ENCODE measurements at places on chromosomes 4 and X.

DNA sequence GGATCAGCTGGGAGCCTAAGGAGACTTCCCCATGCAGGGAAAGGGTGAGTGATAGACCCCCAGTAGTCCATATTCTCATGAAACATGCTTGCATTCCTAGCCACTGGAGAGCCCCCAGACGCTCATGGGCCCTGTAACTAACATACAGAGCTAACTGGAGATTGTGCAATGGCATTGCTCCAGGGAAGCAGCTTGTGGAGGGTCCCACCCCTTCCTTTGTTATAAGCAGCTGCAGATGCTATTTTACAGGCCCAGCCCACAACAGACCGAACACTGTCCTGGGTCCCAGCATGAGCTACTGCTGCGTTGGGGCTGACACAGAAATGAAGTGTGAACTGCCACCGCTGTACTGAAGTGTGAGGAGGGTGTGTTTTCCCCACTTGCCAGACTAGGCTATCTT lies 1465.7 kb upstream of the DIAPH2 start:
- no peak for DNase-seq

DNA sequence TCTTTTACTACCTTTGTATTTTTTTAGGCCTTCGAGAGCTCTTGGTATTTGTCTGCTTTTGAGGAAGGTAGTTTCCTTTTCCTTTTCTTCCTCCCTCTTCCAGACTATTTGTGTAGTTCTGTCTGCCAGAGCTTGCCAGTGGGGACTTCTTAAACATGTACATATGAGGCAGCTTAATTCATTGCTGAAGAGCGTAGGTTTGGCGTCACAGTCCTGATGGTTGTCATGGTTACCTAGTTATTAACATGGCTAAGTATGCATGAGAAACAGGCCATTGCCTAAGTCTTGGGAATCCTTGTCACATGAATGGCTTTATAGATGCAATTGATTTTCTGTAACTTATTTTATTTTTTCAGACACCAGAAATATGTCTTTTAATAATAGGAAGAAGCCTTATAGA lies 48.5 kb upstream of the ARMCX2 start:
- no peak for DNase-seq

- no peak for DNase-seq
Observed at GRCh38 chrX:122583551-122583950, 600.5 kb upstream of the GRIA3 start.

DNA sequence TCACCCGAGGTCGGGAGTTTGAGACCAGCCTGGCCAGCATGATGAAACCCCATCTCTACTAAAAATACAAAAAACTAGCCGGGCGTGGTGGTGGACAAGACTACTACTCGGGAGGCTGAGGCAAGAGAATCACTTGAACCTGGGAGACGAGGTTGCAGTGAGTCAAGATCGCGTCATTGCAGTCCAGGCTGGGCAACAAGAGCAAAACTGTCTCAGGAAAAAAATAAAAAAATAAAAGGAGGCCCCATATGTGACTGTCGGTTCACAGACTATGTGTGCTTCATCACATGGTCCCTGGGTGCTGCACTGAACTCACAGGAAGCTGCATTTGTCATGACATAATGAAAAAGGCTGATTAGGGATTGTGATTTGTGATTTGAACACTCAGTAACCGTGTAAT lies 6.4 kb downstream of the TRIML1 start:
- no peak for DNase-seq

DNA sequence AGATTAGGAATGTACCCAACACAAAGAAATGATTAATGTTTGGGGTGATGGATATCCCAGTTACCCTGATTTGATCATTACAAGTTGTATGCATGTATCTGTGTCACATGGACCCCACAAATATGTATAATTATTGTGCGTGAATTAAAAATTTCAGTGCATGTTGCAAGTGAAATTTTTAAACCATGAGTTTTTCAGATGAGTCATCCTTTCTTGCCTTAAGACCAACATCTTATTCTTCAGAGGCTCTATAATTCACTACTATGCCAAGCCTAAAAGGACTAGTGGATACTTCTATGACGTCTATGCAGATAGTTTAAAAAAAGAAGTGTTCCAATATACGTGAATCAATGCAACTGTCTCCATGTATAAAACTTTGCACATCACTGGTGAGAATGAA lies 113.0 kb upstream of the SH3RF1 start:
- DNase-seq: no peak

- no peak for DNase-seq
Observed at GRCh38 chrX:125654501-125654900, 334.8 kb downstream of the TEX13C start.

DNA sequence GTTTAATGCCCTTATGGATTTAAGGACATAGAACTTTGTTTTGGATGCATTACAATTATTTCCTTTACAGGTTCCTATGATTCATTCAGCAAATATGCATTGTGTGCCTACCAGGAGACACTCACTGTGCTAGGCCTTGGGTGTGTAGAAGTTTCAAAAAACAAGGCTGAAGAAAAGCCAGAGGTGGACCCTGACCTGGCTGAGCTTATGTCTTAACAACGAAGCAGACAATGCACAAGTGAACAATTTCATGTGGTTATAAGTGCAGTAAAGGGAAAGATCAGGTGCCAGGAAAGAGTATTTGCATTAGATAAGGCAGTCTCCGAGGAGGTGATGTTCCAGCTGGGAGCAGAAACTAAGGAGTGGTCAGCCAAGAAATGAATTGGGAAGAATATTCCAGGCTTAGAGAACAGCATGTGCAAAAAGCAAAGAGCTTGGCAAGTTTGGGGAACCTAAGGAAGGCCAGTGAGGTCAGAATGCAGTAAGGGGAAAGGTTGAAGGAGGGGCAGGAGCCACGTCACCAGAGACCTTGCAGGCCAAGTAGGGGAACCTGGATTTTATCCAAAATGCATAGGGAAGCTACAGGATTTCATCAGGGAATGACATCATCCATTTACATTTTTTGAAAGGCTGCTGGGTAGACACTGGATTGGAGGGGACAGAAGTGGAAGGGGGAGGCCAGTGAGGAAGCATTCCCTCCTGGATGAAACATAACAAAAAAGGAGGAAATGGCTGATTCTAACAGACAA lies 193.6 kb downstream of the SOWAHB start:
- no peak for DNase-seq

- no peak for DNase-seq
Observed at GRCh38 chrX:80876877-80877276, 67.2 kb upstream of the BRWD3 start.

- no peak for DNase-seq
Observed at GRCh38 chr4:45629717-45630116, 494.1 kb downstream of the GABRG1 start.
